ENCODE measurements at places on chromosomes 5 and 9.

- no peak for DNase-seq
Observed at GRCh38 chr5:91595424-91595823, 212.3 kb upstream of the ARRDC3 start.

GRCh38 chr9:97900738-97901565, 21.3 kb downstream of the TRMO start:
- peak; percentile 68 for DNase-seq

- DNase-seq = no peak
Observed at GRCh38 chr5:90184764-90185163, 224.8 kb downstream of the CETN3 start.

DNA sequence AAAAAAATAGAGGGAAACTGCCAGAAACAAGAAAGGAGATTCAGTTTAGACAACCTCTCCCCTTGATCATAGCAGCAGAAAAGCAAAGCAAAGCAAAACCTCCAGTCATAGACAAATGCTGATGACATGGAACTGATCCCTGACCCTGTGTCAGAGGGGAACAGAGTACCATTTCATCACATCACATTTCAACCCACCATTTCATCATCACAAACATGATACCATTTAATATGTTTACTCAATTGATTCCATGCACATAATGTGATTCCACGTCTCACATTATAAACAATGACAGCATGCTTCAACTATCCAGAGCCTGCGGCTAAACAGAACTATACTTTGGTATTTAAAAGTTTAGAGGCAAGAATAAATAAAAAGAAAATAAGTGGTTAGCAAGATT, 28.7 kb upstream of the ACOT12 start:
- DNase-seq = no peak

- DNase-seq = no peak
Observed at GRCh38 chr5:137630972-137631370, 104.9 kb downstream of the KLHL3 start.

GRCh38 chr9:110198357-110198756, 9.6 kb downstream of the C9orf152 start:
- no peak for DNase-seq

DNA sequence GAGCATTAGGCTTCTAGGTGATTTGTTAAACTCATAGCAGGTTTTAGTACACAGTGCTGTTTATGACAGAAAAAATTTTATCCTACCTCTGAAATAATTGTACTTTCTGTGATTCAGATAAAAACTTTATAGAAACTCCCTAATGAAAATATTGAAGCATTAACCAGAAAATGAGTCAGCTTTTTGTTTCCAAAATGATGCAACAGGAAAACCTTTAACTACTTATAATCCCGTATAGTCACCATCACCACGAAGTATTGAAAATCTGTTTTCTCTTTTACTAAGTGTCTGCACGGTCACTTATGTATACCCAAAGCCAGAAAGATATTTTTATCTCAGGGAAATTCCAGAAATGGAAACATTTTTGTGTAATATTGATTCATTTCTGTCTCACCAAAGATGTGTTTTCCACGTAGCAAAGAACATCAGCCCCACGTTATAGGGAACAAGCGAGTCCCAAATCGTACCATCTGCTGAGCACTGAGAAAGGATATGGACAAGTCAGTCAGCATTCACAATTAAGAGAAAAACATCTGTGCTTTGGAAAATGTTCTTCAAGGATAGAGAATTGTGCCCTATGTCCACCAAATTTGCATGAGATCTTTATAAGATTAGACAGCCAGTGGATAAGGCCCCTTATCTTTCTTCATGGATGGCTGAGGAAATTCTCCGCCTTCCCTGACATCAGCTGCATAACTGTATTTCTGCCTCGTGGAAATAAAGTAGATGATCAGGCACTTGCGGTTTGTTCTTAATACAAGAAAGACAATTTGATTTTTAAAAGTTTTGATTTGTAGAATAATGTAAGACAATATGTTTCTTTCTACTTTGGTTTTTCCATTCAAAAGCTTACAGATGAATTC, 41.9 kb downstream of the TNFAIP8 start:
- peak; percentile 23 for DNase-seq

GRCh38 chr5:73447530-73448462, 781 bp downstream of the FOXD1 start:
- DNase-seq = peak; percentile 58

GRCh38 chr9:4397917-4398316, 92.4 kb upstream of the SLC1A1 start:
- no peak for DNase-seq

GRCh38 chr5:15692706-15693381, 192.9 kb downstream of the FBXL7 start:
- DNase-seq = no peak

GRCh38 chr5:119171686-119172085, 100.8 kb downstream of the DMXL1 start:
- no peak for DNase-seq

DNA sequence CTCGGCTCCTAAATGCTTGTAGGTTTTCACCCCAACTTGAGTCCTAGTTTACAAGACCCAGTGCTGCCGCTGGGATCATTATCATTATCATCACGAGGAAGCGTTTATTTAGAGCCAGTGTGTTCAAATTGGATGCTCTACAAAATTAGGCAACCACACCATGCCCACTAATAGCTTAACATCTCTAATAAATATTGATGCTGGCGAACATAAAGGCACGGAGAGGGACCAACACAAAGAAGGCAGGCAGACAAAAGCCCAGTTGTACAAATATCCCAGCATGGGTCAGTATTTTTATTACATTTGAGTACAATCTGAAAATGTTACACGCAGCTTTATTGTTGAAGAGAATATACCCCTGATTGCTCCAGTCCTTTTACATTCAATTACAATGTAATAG, 4.7 kb downstream of the CFAP77 start:
- no peak for DNase-seq

DNA sequence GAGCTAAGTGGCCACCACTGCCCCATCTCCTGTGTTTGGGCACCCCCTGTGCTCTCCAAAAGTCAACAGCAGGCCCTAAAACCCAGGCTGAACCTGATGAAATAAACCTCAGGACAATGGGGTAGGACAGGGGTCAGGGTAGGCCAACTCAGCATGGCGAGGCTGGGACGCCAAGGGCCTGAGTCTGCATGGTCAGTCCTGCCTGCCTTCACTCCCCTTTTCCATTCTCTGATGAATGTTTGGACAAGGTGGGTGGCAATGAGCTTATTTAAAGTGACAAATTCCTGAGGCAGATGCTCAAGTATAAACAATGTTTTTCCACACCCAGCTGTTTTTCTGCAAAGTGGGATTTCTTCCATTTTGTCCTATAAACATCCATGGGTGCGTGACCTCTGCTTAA, 47.2 kb upstream of the CXCL14 start:
- no peak for DNase-seq

GRCh38 chr9:7451062-7451461, 348.5 kb downstream of the DMAC1 start:
- no peak for DNase-seq

DNA sequence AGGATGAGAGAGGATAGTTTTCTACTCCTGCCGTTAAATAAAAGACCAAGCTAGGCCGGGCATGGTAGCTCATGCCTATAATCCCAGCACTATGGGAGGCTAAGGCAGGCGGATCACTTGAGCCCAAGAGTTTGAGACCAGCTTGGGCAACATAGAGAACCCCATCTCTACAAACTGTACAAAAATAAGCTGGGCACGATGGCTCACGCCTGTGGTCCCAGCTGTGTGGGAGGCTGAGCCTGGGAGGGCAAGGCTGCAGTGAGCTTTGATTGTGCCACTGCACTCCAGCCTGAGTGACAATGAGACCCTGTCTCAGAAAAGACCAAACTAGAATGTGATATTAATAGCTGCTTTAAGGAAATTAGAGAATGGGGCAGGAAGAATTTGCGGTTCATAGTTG, 158.4 kb downstream of the NIPBL start:
- DNase-seq = no peak
